ENCODE measurements at places on chromosomes 5 and 9.
A peak's percentile ranks its signal among the peaks of the same experiment; 100 is the strongest.

GRCh38 chr5:75612226-75612569 lies 945 bp downstream of the ANKDD1B start:
- no peak for DNase-seq

DNA sequence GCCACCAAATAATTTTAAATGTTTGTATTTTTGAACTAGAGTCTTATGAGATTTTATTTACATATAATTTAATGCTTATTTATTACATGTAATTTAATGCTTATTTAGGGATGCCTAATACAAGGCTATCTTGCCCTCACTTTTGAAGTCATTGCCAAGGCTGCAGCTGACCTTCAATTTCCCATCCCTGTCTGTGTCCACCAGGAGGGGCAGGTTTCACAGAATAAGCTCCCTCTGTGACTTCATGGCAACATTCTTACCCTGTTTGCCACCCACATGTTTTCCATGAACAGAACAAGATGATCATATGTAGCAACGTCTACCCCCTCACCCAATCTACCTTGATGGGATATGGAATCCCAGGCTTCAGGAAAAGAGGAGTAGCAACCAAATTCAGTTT lies 27.0 kb downstream of the C5 start:
- DNase-seq = no peak

GRCh38 chr9:78311886-78312524 lies 15.1 kb downstream of the PSAT1 start:
- no peak for DNase-seq

DNA sequence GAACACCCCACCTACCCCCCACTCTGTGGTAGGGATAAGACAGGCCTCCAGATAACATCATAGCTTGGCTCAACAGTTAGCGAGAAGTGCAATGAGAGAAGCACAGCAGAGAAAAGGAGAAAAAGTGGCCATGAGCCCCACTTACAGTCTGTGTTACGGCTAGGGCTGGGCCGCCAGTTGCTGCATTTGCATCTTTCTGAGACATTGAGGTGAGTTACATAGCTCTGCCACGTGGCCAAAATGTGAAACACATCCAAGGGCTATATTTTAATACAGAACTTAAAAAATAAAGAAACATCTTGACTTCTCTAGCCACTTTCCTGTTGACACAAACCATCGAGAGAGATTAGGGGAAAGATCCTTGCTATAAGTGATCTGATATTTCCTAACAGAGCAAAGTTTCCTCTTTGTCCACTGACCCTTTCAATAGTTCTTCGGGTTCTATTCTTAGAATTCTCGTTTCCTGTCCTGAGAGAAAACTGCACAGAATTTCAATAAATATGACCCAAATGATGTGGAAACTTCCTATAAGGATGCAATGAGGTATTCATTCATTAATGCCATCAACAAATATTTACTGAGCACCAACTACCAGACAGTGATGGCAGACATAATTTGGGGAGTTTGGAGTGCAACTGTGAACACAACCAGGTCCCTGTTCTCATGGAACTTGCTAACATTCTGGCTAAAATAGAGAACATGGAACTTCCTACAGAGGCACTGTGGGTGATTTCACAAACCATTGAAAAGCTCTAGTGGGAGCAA lies 3.2 kb upstream of the TLE4 start:
- DNase-seq = no peak

DNA sequence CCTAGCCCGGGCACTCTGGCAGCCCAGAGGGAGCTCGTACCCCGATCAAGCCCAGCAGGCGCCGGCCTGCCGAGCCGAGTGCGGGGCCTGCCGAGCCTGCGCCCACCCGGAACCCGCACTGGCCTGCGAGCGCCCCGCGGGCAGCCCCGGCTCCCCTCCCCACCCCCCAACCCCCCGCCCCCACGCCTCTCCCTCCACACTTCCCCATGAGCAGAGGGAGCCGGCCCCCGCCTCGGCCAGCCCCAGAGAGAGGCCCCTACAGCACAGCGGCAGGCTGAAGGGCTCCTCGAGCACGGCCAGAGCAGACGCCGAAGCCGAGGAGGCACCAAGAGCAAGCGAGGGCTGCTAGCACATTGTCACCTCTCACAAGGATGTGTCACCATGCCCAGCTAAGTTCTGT lies 36.2 kb upstream of the CCDC180 start:
- no peak for DNase-seq

DNA sequence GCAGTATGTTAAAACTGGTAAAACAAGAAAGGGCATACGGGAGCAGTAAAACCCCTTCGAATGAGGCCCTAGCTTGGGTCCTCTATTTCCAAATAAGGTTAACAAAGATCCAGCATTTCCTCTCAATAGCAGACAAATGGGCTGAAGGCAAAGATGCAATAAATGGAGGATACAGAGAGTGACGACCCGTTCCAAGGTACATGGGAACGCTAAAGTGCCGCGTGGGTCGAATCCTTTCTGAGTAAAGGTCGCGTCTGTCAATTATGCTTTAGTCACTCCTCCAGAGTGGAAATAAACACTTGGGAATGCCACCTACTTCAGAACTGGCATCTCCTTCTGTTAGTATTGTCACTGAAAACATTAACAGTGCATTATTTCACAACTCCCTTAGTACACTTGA lies 24.7 kb downstream of the ARL15 start:
- no peak for DNase-seq

- DNase-seq = no peak
Measured at GRCh38 chr9:130989891-130990290, 19.1 kb upstream of the LAMC3 start.

DNA sequence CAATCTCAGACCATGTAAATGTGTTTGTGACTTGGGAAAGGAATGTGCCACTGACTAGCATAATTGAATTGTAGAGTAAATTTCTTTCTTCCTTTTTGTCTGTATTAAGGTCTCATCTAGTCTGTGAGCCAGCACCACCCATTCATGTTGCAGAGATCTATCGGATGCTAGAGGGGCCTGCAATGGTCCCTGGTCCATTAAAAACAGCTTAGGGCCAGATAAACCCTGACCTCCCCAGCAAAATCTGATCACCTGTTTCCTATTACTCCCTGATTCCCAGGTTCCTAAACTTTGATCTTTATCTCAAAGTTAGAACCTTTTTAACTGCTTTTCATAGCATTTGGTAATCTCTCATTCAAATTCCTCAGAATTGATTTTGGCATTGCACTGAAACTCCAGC lies 174.5 kb upstream of the POC5 start:
- no peak for DNase-seq

DNA sequence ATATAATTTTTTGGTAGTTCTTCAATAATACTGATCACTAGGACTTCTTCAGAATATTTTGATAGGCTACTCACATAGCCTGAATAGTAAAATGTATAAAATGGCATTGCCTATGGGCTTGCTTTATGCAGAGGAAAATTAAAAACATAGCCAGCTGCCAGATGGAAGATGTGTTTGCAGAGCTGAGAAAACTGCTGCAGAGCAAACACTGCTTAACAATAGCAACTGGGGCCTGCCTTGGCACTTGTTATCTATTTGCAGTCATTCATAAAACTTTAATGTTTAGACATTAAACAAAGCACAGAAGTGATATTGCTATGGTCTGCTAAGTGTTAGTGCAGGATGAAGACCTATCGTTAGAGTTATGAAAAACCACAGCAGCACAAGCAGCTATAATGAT lies 151.5 kb upstream of the SMC2 start:
- DNase-seq = no peak

DNA sequence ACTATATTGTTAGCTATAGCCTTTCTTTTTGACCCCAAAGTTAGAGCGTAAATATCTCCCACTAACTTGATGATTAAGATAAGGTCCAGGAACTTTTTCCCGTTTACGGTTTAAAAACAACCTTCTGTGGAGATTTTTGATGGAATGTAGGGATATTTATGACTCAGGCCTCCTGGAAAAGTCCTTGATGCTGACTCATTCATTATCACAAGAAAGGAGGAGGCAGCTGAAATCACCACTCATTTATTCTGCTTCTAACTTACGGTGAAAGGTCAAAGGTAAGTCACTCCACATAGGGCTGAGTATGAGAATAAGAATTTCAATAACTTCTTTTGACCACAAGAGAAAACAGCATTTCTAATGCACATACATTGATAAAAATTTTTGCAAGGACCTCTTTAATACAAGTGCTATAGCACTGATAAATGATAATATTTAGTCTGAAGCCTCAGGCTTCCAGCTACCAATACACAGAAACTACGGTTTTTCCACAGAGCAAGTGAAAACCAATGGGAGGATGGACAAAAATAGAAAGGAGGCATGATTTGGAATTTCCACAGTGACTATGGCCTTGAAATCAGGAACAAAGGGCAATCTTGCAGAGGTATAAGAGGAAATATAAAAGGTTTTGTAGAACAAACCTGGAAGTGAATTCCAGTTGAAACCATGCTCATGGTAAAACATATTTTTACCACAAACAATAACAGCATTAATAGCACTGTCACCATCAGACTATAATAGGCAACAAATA lies 146.5 kb downstream of the PPP2R2B start:
- no peak for DNase-seq

DNA sequence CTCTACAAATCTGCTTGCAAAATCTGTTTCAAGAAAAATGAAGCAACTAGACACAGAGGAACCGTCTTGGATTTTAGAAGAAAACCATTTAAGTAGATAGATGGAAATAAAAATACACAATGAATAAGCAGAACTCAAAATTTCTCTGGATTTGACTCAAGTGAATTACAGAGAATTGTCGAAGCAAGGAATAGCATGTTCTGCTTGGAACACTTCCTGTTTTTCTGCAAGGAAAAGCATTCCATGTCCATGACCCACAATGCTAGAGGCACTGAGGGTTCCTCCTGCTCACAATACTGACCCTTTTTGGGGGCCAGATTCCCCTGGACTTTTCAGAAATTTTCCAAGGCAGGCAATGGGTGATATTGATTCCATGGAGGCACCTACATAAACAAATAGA lies 29.8 kb downstream of the PRUNE2 start:
- no peak for DNase-seq

GRCh38 chr9:110089681-110090370 lies 118.1 kb downstream of the C9orf152 start:
- DNase-seq = no peak

DNA sequence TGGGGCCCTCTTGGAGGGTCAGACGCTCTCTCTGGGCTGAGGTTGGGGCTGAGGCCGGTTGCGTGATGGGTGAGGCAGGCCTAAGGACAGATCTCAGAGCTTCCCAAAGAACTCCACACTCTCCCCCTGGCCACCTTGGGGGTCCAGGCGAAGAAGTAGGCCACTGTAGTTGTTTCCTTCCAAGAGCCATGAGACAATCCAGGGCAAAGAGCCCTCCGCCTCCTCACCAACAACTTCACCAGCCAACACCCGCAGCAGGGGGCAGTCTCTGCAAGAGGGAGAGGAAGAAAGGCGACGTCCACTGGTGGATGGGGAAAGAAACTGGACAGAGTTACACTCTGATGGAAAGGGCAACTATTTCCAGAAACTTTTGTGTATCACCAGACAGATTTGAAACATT lies 10.7 kb downstream of the SLC35A4 start:
- DNase-seq = no peak

DNA sequence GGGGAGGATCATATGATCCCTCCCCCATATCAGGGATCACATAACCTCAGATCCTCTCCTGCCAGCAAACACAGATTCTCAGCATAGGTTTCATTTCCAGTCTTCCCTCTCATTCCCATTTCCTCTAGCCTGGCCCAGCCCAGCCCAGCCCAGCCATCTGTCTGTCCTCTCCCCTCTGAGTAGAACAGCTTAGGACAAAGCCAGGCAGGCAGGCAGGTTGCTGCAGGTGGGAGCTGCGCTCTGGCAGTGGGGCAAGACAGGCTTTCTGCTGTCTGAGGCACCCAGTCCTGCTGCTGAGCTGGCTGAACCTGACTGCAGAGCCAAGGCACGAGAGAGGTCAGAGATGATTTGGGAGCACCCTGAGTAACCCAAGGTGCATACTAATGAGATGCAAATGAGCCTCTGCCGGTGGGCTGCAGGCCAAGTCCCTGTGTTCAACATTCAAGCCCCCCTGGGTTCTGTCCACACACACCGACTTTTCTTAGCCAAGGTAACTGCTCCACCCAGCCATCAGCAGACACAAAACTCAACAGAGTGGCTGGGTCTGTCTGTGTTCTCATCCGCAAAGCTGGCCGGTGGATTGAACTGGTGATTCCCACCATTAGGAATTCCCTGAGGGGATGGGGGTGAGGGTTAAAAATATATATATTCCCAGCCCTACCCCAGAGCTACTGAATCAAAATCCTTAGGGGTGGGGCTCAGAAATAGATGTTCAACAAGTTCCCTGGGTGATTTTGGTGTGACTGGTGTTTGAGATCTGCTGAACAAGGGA lies 9.1 kb downstream of the FAT2 start:
- DNase-seq = no peak

DNA sequence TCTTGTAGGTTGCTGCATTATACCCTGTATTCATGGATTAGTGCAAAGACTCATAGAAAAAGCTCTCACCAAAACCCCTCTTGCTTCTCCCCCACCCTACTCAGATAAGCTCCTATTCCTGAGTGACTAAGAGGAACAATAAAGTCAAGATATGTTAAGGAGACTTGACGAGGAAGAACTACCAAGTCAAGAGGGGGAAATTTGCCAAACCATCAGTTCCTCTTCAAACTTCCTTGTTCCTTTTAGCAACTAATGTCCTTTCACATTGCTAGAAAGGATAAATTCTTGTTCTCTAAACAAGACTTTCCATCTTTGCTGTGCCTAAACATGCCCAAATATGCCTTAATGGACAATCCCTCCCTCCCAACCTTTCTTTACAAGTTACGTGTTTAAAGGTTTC lies 27.0 kb downstream of the CNOT8 start:
- DNase-seq = no peak

DNA sequence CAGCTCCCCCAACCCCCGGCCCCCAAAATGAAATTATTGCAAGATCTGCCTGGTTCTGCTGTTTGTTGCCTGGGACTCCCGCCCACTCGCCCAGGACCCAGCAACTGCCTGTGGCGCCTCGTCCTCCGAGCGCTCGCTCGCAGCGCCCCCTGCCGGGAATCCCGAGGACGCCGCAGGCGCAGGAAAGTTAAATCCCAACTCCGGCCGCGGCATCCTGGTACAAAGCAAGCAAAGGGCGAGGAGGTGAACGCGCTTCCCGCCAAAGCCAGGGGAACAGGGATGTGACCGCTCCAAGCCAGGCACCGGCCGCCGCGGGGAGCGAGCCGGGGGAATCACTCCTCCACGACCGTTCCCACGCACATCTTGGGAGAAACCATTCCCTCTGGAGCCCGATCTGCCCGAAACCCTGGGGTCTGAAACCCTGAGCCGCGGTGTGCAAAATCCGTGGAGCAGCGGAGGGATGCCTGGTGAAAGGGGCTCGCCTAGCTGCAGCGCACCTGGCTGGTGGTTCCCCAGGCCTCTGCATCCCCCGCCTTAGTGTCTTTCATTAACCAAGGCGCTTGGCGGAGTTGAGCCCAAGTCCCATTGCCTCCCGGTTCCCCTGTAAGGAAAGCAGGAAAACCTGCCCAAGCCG lies 1.3 kb downstream of the SEMA5A start:
- DNase-seq = peak; percentile 56

- no peak for DNase-seq
Measured at GRCh38 chr5:170115925-170116324, 10.2 kb downstream of the FOXI1 start.

DNA sequence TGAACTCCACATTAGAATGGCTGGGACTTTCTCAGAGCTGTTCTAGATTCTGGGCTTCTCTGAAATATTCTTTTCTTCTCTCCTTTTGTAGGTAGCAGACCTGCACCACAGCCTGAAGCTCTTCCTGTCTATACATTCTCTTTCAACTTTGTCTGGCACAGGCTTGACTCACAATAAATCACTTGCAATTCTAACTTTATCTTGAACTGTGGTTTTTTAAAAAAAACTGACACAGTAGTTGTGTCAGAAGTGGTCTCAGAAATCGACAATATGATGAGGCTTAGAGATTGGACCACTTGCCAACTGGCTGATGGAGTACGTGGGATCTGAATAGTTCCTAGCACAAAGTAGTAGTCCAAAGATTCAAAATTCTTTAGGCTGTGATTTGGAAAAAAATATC lies 24.1 kb upstream of the CDH9 start:
- DNase-seq = no peak

Measured in GM12891 (cell line).